ENCODE measurements at places on chromosomes 3 and 15. TPM values are rescaled to one million over a fixed set of nuclear protein-coding genes. Genes with fewer than 3 reads are reported as not detected.

Gene TMEM40
- total RNA-seq = not detected

Gene GPR156
- 0.44 TPM for total RNA-seq

Gene A4GNT
- not detected for total RNA-seq

Gene SPESP1
- total RNA-seq = 7.8 TPM
